ENCODE measurements at places on chromosomes 5 and 9. TPM values are rescaled to one million over a fixed set of nuclear protein-coding genes. Genes with fewer than 3 reads are reported as not detected.

DNA sequence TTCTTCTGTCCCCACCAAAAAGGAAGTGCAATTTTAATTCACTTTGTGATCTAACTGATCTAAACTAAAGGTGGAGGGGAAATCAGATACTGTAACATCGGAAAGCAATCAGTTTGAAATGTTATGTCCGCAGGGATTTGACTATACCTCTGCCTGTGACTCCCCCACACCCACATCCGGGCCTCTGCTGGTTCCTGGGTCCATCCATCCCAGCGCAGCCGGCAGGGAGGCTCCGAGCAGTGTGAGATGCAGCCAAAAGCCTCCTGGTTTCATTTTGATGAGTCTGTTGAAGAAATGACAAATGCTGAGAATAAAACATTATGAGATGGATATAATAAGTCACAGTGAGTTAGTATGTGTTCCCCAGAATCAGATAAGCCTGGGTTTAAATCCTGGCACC lies 8.6 kb downstream of the FSTL4 start:
- H3K4me1 ChIP-seq: no peaks in the 10 kb centered on the region
- no peak for DNase-seq
- H3K36me3 ChIP-seq: no peaks in the 10 kb centered on the region

- H3K4me3 ChIP-seq: no peak overlapping the region
- DNase-seq: peak; percentile 41
- H3K4me1 ChIP-seq: peaks cover 5% of the 10 kb centered on the region
- no peaks in the 10 kb centered on the region for H3K27me3 ChIP-seq
- no peak overlapping the region for H3K27ac ChIP-seq
These were observed 136.7 kb upstream of the NFIL3 start for GRCh38 chr9:91560301-91560700.

- no peak overlapping the region for H3K27ac ChIP-seq
- H3K27me3 ChIP-seq: no peaks in the 10 kb centered on the region
- no peak for DNase-seq
- no peak overlapping the region for H3K4me3 ChIP-seq
- H3K36me3 ChIP-seq: no peaks in the 10 kb centered on the region
These were observed 2229.4 kb upstream of the WWC1 start for GRCh38 chr5:166062094-166062493.

HEMGN gene
- not detected for polyA plus RNA-seq

DNA sequence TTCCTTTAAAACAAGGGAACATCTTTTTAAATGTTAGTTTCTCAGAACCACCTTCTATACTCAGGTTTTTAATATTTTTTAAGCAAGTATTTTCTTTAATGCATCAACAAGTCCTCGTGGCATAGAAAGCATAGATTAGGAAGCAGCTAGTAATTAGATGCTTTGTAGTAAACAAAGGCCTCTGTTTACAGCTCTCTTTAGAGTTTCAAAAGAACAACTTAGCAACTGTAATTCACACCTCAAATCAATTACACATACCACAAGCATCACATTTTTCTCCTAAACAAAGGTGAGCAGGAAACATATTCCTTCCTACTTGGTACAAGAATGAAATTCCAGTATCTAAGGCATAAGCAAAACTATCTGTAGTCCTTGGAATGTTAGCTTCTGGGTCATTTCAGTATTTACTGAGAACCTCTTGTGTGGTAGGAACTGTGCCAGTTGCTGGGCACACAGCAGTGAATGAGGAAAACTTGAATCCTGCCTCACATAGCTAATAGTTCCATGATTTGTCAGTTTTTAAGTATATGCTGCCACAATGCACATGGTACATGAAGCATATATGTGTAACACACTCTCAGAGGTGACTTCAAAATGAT lies 249.1 kb downstream of the CEMIP2 start:
- H3K36me3 ChIP-seq: no peaks in the 10 kb centered on the region
- no peak overlapping the region for H3K4me3 ChIP-seq
- no peak for DNase-seq
- H3K27ac ChIP-seq: no peak overlapping the region
- H3K4me1 ChIP-seq: no peaks in the 10 kb centered on the region

DNA sequence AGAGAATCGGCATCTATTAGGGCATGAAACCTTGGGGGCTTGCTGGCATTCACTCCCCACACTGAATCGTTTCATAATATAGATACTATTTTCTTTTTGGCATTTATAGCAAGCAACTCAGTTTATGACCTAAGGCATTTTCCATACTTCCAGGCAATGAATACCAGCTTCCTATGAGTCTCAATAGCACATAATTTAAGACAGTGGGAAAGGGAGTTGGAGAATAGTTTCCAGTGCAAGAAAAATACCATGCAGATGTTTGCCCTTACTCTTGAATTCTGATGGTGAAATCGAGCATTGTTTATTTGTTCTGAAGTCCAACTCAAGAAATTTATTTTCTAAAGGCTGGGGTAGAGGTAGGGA lies 175.8 kb upstream of the KLF9 start:
- no peaks in the 10 kb centered on the region for H3K36me3 ChIP-seq

SAP30L gene
- 17.6 TPM for polyA plus RNA-seq

DNA sequence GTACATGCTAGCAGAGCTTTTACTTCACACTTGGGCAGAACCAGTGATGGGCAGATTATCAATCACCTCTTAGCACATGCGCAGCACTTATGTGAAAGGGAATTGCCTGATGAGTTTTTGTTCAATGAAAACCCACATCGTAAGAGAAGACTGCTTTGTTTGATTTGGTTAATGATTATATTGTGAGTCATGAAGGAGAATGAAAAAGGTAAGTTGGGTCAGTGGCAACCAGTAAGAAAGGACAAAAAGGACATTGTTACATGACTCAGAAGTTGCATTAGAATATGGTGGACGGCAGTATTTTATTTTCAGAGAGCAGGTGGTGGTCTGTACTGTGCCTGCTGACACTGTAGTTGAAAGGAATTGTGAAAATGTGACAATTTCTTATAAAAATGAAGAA lies 127.4 kb downstream of the AOPEP start:
- peaks cover 2% of the 10 kb centered on the region for H3K36me3 ChIP-seq
- H3K4me1 ChIP-seq: peaks cover 6% of the 10 kb centered on the region
- no peak overlapping the region for H3K4me3 ChIP-seq
- H3K27ac ChIP-seq: no peak overlapping the region

MEF2C gene
- 1.5 TPM for polyA plus RNA-seq

PCDHB16 gene
- polyA plus RNA-seq: 0.93 TPM

Measured in IMR-90 (cell line).